Activated naive CD8-positive, alpha-beta T cell treated with anti-CD3 and anti-CD28 coated beads, Interleukin-2, amount 10 ng/mL, durations not matched to agents 7 days and 5 days (primary cell): ENCODE measurements at places on chromosomes 1 and 21. TPM values are rescaled to one million over a fixed set of nuclear protein-coding genes. Genes with fewer than 3 reads are reported as not detected.

DNA sequence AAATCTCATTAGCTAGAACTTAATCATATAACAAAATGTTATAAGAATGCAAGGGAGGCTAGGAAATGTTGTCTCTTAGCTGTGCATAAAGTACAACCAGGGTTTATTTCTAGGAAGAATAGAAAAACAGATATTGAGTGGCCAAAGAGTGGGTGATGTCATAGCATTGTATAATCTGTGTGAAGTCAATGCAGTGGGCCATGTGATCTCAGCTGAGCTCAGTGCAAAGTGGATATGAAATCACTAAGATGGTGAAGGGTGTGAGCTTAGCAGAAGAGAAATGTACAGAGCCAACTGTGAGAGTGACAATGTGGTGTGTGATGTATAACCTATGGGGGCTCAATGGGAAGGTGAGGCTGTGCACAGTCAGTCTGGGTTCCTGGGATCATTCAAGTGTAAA is 29.7 kb upstream of the DUSP23 start:
- no peak overlapping the region for H3K27ac ChIP-seq
- H3K4me1 ChIP-seq: no peaks in the 10 kb centered on the region
- no peaks in the 10 kb centered on the region for H3K36me3 ChIP-seq
- peaks cover 2% of the 10 kb centered on the region for H3K27me3 ChIP-seq

DNA sequence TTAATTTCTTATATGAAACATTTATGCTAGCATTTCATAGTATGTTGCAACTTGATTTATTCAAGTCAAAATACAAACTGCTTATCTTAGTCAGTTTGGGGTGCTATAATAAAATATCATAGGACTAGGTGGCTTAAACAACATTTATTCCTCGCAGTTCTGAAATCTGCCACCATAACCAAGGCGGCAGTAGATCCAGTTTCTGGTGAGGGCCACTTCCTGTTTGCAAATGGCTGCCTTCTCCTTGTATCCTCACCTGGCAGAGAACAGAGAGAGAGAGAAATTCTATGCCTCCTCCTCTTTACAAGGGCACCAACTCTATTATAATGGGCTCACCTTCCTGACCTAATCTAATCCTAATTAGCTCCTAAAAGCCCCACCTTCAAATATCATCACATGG is 76.1 kb upstream of the RGS2 start:
- H3K27ac ChIP-seq: no peak overlapping the region
- DNase-seq: no peak
- H3K4me1 ChIP-seq: no peaks in the 10 kb centered on the region

DNA sequence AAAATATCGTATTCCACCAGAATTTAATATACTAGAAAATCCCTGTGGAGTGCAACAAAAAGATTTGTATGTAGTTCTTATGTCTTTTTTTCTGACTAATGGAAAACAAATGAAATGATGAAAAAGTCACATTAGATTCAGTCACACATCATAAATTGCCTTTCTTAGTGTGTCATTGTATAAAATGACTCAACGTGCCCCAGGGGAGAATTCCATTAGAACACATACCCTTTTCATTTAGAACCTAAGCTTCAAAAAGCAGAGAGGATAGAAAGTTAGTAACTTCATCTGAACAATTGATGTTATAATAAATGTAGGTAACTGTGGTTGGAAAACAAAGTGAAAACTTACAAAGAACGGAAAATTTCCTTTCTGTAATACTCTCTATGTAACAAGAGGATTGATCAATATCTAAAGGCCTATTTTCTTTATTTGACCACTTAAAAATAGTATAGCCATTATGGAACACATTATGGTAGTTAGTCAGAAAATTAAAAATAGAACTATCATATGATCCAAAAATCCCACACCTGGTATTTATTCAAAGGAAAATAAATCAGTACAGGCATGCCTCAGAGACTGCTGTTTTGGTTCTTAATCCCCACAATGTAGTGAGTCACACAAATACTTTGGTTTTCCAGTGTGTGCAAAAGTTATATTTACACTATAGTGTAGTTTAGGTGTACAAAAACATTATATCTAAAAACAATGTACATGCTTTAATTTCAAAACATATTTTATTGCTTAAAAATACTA is 1016.1 kb downstream of the KCNT2 start:
- H3K36me3 ChIP-seq: no peaks in the 10 kb centered on the region
- no peak overlapping the region for H3K4me3 ChIP-seq
- H3K4me1 ChIP-seq: no peaks in the 10 kb centered on the region

- no peak for DNase-seq
- H3K27me3 ChIP-seq: no peaks in the 10 kb centered on the region
Measured at GRCh38 chr1:209652873-209653401, 712 bp upstream of the LAMB3 start.

GRCh38 chr1:113142791-113143190 is 69.8 kb downstream of the LRIG2 start:
- H3K27ac ChIP-seq: no peak overlapping the region
- peaks cover 26% of the 10 kb centered on the region for H3K4me1 ChIP-seq
- H3K36me3 ChIP-seq: no peaks in the 10 kb centered on the region
- no peak overlapping the region for H3K4me3 ChIP-seq
- DNase-seq: no peak

DNA sequence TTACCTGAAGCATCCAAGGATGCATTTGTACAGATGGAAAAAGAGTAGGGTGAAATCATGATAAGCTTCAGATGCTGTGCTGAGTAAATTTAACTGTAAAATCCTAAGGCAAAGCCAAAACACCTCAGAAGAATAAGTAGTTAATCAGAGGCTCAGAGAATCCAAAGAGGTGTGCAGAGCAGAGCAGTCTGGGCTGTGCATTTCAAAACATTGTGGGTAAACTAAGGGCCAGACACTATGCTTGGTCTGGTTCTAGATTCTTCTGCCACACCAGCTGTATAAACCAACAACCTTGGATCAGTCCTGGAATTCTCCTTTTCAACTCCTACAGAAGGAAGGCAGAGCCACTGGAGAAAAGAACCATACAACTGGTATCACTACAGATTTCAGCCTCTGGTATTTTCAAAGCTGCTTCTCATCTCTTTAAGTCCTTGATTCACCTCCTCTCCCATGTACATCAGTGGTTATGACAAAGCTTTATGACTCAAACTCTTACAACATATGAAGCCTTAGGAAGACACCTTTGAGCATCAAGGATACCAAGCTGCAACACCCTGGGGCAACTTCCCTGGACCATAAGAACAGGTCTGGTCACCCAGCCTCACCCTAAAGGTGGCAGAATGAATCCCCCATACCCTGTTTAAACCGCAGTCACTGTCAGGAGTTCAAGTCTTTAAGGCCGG is 11.6 kb upstream of the HIPK1 start:
- no peak for DNase-seq
- H3K27ac ChIP-seq: no peak overlapping the region
- H3K36me3 ChIP-seq: peaks cover 16% of the 10 kb centered on the region

GRCh38 chr1:228697207-228698016 is 37.9 kb upstream of the RHOU start:
- DNase-seq: no peak
- peaks cover 4% of the 10 kb centered on the region for H3K27me3 ChIP-seq
- no peak overlapping the region for H3K27ac ChIP-seq
- no peak overlapping the region for H3K4me3 ChIP-seq

DNA sequence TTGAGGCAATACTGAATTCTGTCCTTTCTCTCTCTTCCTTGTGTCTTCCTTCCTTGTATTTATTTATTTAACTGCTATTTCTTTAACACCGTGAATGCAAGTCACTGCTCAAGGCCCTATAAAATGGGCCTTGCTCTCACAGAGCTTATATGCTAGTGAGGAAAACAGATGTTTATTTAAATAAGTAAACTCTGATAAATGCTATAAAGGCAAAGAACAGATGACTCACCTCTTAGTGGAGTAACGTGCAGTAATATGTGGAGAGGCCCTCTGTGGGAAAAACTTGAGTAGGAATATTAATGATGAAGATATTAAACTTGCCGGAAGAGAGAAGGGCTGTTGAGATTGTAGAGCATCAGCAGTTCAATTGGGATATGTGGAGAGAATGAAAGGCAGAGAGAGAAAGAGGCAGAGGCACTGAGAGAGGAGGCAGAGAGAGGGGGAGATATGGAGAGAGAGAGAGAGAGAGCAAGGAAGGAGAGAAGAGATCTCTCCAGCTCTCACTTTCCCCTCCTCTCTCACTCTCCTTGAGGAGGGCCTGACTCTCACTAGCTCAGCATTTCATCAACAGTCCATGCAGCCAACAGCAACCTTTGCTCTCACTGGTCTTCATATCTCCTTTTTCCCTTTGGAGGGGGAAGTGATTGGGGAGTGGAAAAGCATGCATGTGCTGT is 322.2 kb downstream of the LMX1A start:
- no peak for DNase-seq
- H3K27me3 ChIP-seq: no peaks in the 10 kb centered on the region
- no peaks in the 10 kb centered on the region for H3K36me3 ChIP-seq
- H3K4me1 ChIP-seq: no peaks in the 10 kb centered on the region

- peaks cover 23% of the 10 kb centered on the region for H3K4me1 ChIP-seq
- no peak for DNase-seq
- peaks cover 21% of the 10 kb centered on the region for H3K36me3 ChIP-seq
Measured at GRCh38 chr1:23370330-23370708, 683 bp upstream of the ZNF436 start.

DNA sequence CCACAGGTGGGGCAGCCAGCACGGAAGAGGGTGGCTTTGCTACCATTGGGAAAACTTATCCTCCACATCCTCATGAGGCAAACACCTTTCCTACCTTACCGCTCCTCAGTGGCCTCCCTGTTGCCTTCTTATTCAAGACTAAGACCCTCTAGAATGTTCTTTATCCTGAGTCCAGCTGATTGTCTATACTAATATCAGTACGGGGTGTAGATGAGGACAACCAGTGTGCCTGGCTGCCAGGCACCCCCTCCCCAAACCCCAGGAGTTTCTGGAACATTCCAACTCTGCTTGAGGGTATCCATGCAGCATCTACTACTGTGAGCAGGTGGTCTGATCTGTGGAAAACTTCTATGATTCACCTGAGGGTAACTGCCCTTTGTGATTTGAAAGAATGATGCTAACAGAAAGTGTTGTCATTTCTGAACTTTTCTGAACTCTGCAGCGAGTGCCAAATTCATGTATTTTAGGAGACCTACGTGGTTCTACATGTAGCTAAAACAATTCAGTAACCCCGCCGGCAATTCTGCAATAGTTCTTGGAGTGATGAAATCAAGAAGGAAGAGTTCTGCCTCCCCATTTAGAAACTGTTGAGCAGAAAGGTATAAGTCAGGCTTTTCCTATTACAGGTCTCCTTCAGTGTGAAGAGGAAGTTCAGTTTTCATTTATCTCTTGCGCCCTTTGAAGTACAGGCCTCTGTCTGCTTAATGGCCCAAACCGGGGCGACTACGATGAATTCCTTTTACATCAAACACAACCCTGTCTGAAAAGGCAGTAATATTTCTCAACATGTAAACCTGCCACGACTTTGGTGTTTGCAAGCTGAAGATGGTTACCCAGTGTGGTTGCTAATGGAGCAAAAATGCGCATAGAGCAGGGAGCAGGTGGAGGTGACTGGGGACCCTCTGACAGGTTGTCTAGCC is 80.4 kb downstream of the RUNX1 start:
- peaks cover 40% of the 10 kb centered on the region for H3K4me1 ChIP-seq
- DNase-seq: no peak
- H3K27me3 ChIP-seq: peaks cover 42% of the 10 kb centered on the region

DNA sequence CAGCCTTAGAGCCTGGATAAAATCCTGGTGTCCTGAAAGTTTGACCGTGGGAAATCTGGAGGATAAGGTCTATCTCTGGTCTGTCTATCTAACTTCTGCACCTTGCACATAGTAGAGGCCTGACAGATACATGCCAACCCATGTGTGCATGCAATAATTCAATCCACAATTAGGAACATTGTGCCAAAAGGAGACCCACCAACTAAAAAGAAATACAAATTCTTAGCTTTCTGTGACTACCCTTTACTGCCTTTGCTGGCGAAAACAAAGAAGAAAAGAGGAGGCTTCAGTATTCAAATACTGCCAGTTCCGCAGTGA is 381 bp upstream of the KLHL20 start:
- no peak for DNase-seq
- peak overlapping the region; percentile 98 for H3K27ac ChIP-seq
- H3K27me3 ChIP-seq: peaks cover 17% of the 10 kb centered on the region
- peak overlapping the region; percentile 97 for H3K4me3 ChIP-seq
- H3K36me3 ChIP-seq: peaks cover 7% of the 10 kb centered on the region

GRCh38 chr1:112542206-112542973 is 33.6 kb downstream of the WNT2B start:
- no peak for DNase-seq
- no peak overlapping the region for H3K27ac ChIP-seq
- no peaks in the 10 kb centered on the region for H3K27me3 ChIP-seq
- H3K4me3 ChIP-seq: no peak overlapping the region

The ARTN gene
- 0.39 TPM for total RNA-seq

The BECN2 gene
- total RNA-seq: not detected

The OR2T2 gene
- not detected for total RNA-seq

The HTR6 gene
- not detected for total RNA-seq
